ENCODE measurements at places on chromosomes 1 and 21.

GRCh38 chr21:44058981-44059380 lies 46.9 kb downstream of the TRAPPC10 start:
- no peak for DNase-seq

- no peak for DNase-seq
Observed at GRCh38 chr1:202909494-202909893, 17.5 kb downstream of the KLHL12 start.

DNA sequence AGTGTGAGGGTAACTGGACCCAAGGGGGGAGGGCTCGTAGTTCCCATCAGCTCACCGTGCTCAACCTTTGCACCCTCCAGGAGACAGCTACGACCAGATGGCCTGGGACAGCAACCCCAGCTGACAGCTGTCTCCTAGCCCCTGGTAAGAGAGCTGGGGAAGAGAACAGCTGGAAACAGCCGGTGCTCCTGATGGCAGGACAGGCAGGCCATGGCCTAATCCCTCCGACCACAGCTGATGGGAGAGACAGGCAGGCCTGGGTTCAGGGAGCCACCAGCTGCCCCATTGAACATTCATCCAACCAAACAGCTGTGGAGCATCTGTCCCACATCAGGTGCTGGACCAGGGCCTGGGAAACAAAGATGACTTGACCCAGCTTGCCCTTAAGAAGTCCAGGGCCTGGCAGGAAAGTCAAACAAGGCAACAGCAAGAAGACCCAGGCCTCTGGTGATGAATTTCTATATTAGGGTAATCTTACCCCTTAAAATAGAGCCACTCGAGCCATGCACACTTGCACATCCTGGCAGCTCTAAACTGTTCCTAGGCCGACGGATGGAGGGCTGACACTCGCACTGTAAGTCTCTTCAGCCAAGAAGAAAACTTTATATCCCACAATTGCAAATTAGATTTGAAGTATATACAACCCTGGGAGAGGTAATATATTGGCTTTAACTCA lies 12.2 kb downstream of the OLFML2B start:
- no peak for DNase-seq

GRCh38 chr1:84735483-84735882 lies 45.2 kb upstream of the SSX2IP start:
- DNase-seq = no peak

DNA sequence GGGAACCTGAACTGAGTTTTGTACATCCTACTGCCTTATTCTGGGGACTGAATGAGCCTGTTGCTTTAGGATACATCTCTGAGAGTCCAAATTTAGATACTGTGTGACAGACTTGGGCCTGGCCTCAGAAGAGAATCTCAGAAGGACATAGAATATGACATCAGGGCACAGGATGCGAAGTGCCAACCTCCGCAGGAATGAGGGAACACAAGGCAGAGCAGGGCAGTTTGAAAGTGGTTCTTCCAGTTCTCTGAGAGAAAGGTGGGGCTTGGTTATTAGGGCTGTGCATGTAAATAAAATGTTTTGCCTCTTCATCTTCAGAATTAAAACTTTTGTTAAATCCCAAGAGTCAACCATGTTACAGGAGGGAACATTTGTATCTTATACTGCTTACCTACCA lies 23.1 kb downstream of the TRAF5 start:
- DNase-seq = no peak

- no peak for DNase-seq
Observed at GRCh38 chr1:220873087-220873486, 6.2 kb upstream of the HLX start.

DNA sequence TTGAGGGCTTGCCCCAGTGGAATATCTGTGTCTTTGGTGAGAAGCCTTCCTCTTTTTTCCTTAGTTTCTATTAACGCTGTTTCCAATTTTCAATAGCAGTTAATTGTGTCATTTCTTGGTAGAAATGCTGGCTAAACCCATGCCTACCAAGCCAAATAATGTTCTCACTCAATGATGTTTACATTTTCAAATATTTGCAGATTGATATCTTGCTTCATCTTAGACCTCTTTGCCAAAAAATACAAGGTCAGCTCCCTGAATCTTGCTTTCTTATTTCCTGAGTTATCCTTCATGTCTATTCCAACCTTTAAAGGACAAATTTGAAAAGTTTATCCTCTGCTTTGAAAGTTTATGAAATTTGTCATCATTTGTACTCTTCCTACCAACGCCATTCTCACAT lies 5.1 kb downstream of the KCNJ15 start:
- DNase-seq = no peak

- no peak for DNase-seq
Observed at GRCh38 chr1:89331890-89332289, 32.0 kb upstream of the GBP6 start.

GRCh38 chr21:44614161-44614631 lies 2.3 kb downstream of the KRTAP10-8 start:
- DNase-seq = no peak

DNA sequence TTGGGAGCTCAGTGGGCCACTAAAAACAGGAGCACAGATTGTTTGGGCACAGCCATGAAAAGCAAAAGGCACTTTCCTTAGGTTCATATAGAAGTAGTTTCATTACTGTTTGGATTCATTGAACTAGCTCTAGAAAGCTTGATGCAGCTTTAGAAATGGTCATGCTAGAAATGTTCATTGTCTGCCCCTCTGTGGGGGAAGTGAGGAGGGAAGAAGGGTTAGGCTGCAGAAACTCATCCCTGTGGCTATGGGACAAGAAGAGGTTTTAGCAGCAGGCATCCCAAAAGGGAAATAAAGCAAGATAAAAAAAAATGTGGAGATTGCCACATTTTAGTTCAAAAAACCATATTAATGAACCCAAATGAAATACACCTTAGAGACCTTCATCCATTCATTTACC lies 359.6 kb upstream of the PTBP2 start:
- DNase-seq = no peak

- no peak for DNase-seq
Observed at GRCh38 chr1:166090244-166090643, 76.6 kb downstream of the FAM78B start.

GRCh38 chr21:30332681-30333080 lies 4.8 kb downstream of the KRTAP27-1 start:
- DNase-seq = no peak
